Stimulated activated CD4-positive, alpha-beta T cell treated with anti-CD3 and anti-CD28 coated beads, Interleukin-1b, Interleukin-23, amount 100 ng/mL, for 24 hours (primary cell): ENCODE measurements at places on chromosomes 4 and X.

- no peak for DNase-seq
Observed at GRCh38 chr4:142282870-142283431, 563.1 kb downstream of the INPP4B start.

GRCh38 chr4:85747882-85748491 lies 273.0 kb downstream of the ARHGAP24 start:
- no peak for DNase-seq

GRCh38 chr4:33649015-33649414 lies 2595.3 kb downstream of the ARAP2 start:
- no peak for DNase-seq

GRCh38 chr4:25442863-25443307 lies 65.8 kb downstream of the ANAPC4 start:
- no peak for DNase-seq

- no peak for DNase-seq
Observed at GRCh38 chr4:134308910-134309309, 107.3 kb upstream of the PABPC4L start.

DNA sequence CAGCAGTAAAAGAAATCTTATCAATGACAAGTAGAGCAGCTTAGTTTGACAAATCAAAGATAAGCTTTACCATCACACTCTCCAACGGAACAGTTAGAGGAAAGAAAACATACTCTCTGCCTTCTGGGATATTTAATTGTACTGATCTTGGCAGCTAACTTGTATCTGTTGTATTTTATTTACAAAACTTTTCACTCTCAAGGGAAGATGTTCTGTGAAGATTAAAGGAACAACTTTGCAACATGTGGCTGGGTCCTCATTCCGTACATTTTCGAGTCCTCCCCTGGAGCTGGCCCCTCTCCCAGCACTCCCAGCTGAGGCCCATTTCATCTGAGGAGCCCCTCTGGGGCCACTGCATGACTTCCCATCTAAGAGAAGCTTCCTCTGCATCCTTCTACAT lies 74.4 kb downstream of the RPS3A start:
- no peak for DNase-seq

DNA sequence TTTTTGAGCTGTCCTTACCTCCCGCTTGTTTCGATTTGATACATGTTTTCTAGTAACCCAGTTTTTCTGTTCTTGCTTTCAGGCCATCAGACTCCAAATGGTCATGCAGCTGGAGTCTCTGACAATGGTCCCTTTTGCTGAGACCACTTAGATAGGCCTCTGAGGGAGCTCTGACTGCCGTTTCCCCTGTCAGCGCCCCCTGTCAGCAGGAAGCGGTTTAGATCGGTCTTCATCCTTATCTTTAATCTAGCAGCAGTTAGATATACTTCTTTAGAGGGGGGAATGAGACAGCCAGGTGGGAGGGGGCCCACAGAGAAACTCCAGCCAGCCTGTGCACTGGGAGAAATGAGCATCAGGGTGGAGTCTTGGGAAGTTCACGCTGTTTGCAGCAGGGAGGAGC lies 457.9 kb downstream of the GPAT3 start:
- no peak for DNase-seq

GRCh38 chrX:13891377-13892140 lies 74.7 kb upstream of the GPM6B start:
- no peak for DNase-seq

DNA sequence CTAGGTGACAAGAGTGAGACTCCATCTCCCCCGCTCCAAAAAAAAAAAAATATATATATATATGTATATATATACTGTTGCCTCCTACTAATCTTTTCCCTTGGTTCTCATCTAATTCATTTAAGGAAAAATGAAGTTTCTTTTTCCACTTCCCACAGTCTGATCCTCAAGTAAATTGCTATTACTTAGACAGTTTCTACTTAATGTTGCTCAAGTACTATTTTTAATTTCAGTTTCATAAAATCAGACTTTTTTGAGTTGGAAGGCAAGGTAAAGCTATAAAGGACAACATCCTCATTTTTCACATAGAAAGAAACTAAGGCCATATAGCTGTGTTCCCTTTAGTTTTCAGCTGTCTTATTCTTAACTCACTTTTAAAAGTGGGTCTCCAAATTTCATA lies 5.8 kb downstream of the RXFP1 start:
- no peak for DNase-seq

DNA sequence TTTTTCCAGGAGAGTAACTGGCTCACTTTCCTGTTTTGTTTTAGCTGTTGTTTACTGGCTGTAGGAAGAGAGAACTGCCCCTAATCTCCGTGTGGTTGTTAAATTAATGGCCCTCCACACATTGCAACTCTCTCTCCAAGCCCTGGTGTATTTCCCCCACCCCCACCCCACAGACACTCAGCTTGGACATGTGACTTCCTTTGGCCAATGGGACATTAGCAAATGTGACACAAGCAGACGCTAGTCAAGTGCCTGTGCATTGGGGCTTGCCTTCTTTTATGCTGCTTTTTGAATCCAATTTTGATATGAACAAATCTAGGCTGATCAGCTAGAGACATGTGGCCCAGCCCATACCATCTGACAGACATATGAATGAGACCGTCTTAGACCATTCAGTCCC lies 59.6 kb upstream of the TAB3 start:
- no peak for DNase-seq

DNA sequence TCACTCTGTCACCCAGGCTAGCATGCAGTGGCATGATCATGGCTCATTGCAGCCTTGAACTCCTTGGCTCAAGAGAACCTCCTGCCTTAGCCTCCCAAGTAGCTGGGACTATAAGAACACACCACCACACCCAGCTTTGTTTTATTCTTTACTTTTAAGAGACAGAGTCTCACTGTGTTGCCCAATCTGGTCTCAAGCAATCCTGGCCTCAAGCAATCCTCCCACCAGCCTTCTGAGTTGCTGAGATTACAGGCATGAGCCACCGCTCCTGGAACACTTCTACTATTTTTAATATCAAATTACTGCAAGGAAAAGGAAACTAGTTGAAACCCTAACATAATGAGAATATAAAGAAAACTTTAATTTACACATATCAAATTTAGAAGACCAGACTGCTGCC lies 85.4 kb downstream of the FAM13A start:
- no peak for DNase-seq

DNA sequence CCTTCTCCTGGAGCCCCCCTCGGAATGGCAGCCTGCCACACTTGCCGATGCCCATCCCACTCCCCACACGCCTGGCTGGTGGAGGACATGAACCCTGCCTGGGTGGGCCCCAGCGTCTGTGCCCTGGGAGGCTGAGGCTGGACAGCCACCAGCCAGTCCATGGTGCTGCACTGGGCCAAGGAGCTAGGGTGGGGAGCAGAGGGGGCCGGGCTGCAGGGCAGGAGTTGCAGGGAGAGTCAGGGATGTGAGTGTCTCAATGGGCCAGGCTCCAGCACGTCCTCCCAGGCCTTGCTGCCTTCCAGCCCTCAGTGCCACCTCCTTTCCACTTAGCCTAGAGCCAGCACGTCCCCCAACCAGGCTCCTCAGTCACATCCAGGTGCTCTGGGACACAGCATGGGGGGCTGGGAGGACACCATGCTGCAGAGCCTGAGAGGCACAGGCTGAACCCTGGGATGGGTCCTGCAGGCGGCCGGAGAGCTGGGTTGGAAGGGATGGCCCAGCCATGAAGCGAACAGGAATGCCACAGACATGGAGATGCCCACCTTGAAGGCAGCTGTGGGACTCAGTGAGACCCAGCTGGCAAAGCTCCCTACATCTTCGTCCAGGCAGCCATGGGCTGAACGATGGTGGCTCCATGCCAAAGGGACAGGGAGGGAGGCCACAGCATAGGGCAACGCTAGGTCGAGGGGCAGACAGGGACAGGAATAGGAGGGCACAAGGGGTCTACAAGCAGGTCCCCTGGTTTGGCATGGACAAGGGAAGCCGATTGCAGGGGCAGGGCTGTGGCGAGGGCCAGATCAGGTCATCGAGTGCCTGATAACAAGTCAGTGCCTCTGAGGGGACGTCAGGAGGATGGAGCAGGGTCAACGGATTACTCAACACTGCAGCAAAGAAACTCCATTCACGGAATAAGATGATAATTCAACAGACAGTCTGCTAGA lies 30.1 kb upstream of the MXD4 start:
- DNase-seq, result no peak

DNA sequence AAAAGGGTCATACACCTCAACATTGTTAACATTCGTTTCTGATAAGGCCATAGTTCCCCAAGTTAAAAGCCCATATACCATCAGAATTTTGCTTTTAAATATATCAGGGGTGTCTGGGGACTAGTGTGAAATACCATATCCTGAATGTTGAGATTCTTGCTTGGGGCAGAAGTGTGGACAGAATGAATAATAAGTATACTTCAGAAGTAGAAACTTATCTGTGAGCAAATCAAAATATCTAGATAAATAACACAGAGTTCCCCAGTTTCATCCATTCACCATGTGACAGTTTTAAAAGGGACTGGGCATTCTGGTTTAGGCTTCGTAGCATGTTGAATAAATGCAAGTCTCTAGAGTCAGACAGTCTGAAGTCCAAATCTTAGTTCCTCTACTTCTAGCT lies 110.5 kb downstream of the CHRNA9 start:
- DNase-seq, result no peak

DNA sequence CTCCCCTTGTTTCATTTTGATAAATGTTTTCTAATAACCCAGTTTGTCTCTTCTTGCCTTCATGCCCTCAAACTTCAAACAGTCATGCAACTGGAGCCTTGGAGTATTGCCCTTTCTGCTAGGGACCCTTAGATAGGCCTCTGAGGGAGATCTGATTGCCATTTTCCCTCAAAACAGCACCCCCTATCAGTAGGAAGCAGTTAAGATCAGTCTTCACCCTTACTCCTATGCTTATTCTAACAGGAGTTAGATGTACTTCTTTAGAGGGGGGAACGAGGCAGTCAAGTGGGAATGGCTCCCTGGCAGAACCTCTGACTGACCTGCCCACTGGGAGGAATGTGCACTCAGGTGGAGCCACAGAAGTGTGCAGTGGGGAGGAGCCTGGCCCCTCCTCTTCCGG lies 74.1 kb downstream of the FAM47A start:
- DNase-seq, result no peak

- DNase-seq, result no peak
Observed at GRCh38 chr4:109390115-109390768, 43.4 kb upstream of the SEC24B start.

DNA sequence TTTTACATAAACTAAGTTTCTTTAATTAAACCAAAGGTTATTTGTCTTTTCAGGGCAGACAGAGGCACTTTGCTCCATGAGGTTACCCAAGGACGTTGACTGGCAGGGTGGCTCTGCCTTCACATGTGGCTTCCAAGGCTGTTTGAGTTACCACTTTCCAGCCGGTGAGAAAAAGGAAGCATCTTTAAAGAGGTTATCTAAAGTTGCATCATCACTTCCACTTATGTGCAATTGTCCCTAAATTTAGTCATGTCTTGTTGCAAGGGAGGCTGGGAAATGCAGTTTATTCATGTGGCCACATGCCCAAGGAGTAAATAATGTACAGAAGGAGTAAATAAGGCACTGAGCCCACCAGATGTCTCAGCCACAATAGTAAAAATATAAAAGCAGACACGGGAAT lies 29.0 kb upstream of the RAP1GDS1 start:
- DNase-seq, result no peak

GRCh38 chrX:41785685-41786084 lies 61.7 kb downstream of the GPR82 start:
- no peak for DNase-seq

DNA sequence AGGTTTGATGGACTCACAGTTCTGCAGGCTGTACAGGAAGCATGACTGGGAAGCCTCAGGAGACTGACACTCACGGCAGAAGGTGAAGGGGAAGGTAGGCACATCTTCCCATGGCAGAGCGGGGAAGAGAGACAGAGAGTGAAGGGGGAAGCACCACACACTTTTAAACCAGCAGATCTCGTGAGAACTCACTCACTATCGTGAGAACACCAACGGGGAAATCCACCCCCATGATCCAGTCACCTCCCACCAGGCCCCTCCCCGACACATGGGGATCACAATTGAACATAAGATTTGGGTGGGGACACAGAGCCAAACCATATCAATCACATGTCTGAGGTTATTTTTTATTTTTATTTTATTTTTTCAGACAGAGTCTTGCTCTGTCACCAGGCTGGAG lies 4.9 kb upstream of the NAT8L start:
- DNase-seq, result no peak

GRCh38 chrX:153689654-153690465 lies 2.1 kb downstream of the SLC6A8 start:
- DNase-seq, result no peak

- DNase-seq, result no peak
Observed at GRCh38 chr4:48778431-48779094, 1.5 kb downstream of the FRYL start.

DNA sequence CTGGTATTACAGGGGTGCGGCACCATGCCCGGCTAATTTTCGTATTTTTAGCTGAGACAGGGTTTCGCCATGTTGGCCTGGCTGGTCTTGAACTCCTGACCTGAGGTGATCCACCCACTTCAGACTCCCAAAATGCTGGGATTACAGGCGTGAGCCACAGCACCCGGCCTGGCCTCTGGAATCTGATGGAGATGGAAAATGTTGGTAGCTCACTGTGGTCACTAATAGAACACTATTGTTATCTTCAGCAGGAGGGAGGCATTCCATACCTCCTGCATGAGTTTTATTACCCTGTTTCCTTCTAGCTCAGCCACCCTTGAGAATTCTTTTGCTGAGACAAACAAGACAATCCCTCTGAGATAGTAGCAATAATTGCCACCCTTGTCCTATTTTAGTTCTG lies 105.0 kb downstream of the SHROOM3 start:
- DNase-seq, result no peak

GRCh38 chrX:3582451-3582850 lies 131.0 kb downstream of the PRKX start:
- no peak for DNase-seq

DNA sequence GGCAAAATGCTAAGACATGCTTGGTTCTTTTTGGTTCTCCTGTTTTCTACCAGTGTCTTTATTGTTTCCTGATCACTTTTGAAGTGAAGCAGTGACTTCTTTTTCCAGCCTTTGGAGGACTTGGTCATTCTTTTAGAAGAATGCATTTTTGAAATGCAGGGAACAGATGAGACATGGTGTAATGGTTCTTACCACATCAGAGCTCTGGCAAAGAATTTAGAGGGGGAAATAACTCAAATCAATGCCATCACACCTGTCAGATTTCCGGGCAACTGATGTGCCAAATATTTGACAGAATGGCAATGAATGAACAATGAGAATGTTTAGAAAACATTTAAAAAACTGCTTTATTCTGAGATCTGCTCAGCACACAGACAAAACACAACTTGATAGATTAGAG lies 519.6 kb downstream of the IQCM start:
- DNase-seq, result no peak

DNA sequence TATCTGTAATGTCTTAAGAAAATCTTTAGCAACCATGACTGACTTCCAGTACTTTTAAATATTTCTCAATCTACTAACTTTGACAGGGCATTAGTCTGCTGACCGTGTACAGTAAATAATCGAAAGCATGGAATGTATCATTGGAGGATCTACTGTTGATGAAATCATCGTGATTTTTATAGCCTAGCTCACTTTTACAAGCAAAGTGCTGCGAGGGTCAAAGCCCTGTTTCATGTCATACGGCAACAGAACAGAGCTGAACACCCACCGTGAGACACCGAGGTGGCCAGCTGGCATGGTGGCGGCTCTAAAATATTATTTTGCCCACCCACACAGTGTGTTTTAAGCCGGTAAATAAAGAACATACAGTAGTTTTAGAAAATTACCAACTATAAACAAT lies 679.3 kb downstream of the FAT4 start:
- no peak for DNase-seq

- no peak for DNase-seq
Observed at GRCh38 chr4:12139296-12139695, 710.6 kb upstream of the HS3ST1 start.

- DNase-seq, result no peak
Observed at GRCh38 chrX:70454441-70455365, 10.1 kb downstream of the DLG3 start.

GRCh38 chrX:16429406-16429805 lies 220.6 kb upstream of the S100G start:
- DNase-seq, result no peak
